Fibroblast of lung (primary cell): ENCODE measurements at places on chromosomes 7 and 10.

GRCh38 chr7:66039094-66039670, 36.4 kb upstream of the ASL start:
- no peak for DNase-seq

- DNase-seq: peak; percentile 56
Observed at GRCh38 chr7:69630292-69630691, 32.0 kb downstream of the AUTS2 start.

- peak; percentile 80 for DNase-seq
Observed at GRCh38 chr7:20561908-20562307, 53.6 kb upstream of the ABCB5 start.

GRCh38 chr7:116582164-116582732, 57.4 kb downstream of the CAV1 start:
- DNase-seq: peak; percentile 51

- DNase-seq: no peak
Observed at GRCh38 chr10:79318369-79318768, 28.9 kb upstream of the PPIF start.

DNA sequence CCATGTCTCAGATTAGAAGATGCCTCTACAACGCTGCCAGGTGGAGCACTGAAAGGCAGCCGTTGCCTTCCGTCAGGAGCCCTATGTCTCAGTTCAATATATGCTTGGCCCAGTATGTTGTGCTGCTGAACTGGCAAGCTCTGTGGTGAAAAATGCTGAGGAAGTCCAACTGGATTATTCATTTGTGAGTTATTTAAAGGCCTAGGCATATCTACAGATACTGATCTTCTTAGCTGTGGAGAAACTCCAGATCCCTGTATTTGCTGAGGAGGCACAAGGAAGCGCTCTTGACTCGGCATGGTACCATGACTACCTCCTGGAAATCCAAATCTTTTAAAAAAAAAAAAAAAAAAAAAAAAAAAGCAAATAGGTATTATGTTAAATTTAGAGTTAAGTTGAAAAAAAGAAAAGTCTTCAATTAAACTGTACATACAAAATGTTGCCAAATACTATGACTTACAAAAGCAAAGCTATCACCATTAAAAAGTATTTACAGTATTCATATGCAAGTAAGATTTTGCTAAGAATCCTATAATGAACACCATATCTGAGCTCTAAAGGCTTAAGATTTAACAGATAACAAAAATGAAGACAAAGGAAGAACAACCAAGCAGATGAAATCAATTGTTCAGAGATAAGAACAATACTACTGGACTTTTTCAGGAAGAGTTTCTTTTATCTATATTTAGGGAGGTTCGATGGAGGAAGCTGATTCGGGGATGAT, 152.4 kb downstream of the GALNT11 start:
- DNase-seq: peak; percentile 32

- DNase-seq: peak; percentile 33
Observed at GRCh38 chr10:19488592-19489280, 327.5 kb upstream of the PLXDC2 start.

DNA sequence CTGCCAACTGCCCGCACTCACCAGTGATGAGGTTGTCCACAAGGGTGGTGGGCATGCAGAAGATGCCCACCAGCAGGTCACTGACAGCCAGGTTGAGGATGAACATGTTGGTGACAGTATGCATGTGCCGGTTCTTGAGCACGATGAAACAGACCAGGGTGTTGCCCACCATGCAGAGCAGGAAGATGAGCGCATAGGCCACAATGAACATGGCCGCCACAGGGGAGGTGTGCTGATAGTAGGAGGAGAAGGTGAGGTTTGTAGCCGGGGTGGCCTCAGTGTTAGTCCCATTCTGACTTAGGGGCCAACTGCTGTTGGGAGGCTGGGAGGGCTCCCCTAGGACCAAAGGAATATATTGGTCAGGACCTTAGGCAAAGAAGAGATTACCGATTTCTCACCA, 17.7 kb downstream of the NPFFR1 start:
- DNase-seq: no peak

GRCh38 chr10:29189256-29189655, 99.6 kb upstream of the LYZL1 start:
- DNase-seq: peak; percentile 66

GRCh38 chr10:17744341-17744861, 7.6 kb upstream of the TMEM236 start:
- DNase-seq: no peak

GRCh38 chr10:28431139-28431538, 101.8 kb upstream of the WAC start:
- no peak for DNase-seq

DNA sequence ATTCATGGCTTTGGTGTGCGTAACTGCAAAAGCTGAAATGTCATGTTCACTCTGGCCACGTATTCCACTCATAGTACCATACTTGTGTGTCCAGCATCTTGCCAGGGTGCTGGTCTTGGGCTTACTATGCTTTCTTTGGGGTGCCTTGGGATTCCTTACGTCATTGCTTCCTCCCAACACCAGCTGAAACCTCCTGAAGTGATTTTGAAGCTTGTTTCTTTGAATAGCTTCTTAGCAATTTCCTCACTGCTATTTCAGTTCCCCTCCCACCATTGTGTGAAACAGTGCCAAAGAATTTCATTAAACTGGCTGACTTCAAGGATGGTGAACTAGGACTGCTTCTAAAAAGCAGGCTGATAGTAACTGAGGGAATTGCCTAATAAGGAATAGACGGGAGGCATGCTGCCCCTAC, 36.9 kb downstream of the ENTPD1 start:
- DNase-seq: peak; percentile 71

- no peak for DNase-seq
Observed at GRCh38 chr7:128154504-128154903, 86.6 kb upstream of the LEP start.
